ENCODE measurements at places on chromosomes 4 and X. TPM values are rescaled to one million over a fixed set of nuclear protein-coding genes. Genes with fewer than 3 reads are reported as not detected.
A peak's percentile ranks its signal among the peaks of the same experiment; 100 is the strongest.

- DNase-seq: no peak
Measured at GRCh38 chr4:94889523-94889922, 131.8 kb downstream of the BMPR1B start.

DNA sequence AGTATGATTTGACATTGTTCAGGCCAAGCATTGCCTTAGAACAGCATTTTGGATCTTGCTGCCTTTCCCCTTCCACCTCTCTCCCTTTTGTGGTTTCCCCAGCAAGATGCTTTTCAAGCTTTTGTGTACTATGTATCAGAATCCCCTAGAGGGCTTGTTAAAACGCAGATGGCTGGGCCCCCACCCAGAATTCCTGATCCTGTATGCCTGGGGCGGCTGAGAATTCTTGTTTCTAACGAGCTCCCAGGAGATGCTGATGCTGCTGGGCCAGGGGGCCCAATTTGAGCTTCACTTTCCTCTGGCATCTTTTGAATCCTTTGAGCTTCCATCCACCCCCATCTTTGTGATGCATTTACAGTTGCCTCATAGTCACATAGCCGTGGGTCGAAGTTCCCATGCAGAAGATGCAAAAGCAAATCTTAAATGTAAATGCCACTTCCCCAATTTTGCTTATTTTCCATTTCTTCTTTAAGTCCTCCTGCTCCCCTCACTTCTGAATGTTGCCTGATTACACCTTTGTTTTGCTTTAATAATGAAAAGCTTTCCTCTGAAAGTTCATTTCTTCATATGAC, 18.5 kb downstream of the HCCS start:
- no peak for DNase-seq

- DNase-seq: peak; percentile 80
Measured at GRCh38 chr4:140641789-140642439, 73.2 kb upstream of the UCP1 start.

- no peak for DNase-seq
Measured at GRCh38 chrX:109793191-109793590, 60.1 kb upstream of the ACSL4 start.

GRCh38 chrX:10288373-10288975, 131.7 kb downstream of the CLCN4 start:
- DNase-seq: no peak

DNA sequence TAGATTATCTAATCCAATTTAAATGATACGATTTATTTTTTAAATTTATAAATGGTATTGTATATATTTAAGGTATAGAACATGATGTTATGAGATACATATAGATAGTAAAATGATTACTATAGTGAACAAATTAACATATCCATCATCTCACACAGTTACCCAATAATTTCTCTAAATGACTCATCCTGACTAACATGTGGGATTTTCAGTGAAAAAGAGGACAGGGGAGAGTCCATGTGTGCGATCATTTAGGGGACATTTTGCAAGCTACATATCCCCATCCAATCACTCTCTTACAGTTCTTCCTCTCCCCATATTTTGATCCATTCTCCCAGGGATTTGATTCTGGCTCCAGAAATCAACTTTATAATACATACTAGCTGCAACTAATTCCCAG, 88.2 kb downstream of the ABCB7 start:
- DNase-seq: no peak

DNA sequence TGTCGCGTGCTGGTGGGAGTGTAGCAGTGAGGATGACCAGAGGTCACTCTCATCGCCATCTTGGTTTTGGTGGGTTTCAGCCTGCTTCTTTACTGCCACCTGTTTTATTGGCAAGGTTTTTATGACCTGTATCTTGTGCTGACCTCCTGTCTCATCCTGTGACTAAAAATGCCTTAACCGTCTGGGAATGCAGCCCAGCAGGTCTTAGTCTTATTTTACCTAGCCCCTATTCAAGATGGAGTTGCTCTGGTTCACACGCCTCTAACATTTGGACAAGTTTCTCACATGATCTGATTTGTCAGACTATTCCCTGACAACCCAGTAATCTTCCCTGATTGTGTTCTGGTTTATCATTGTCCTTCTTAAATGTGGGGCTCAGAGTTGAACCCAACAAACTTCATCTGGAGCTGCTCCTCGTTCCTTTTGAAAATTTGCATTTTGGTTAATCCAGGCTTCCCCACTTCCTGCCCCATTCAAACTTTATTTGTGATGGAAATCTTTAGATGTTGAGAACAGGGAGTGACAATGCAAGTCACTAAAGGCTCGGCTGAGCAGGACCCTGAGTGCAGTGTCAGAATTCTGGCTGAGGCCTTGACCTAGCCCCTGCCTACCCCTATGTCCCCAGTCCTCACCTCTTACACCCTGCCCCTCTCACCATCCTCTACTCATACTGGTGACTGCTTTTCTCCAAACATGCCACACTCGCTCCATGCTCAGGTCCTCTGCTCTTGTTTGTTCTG, 226.8 kb downstream of the STIM2 start:
- no peak for DNase-seq

DNA sequence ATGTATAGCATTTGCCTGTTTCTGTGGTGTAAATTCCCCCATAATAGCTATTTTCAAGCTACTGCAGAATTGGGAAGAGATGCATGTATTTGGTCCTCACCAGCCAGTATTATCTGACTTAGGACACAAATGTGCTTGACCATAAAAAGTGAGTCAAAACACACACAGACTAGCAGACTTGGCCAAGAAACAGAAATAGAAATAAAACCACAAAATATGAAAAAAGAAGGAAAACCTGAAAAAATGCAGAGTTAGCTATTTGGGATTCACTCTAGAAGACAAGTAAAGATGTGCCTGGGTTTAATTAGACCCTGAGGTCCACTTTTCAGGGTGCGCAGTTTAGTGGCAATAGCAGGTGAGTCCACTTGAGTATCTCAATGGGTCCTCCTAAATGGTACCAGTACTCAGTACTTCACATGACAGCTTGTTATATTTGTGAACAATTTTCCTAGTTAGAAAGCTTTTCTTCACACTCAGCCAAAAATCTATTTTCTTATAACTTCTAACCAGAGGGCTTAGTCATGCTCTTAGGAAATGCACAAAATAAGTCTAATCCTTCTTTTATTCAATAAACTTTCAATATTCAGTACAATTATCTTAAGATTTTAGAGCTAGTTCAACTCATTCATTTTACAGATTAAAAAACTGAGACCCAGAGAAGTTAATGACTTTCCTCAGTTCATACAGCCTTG, 108.7 kb upstream of the JADE1 start:
- no peak for DNase-seq

DNA sequence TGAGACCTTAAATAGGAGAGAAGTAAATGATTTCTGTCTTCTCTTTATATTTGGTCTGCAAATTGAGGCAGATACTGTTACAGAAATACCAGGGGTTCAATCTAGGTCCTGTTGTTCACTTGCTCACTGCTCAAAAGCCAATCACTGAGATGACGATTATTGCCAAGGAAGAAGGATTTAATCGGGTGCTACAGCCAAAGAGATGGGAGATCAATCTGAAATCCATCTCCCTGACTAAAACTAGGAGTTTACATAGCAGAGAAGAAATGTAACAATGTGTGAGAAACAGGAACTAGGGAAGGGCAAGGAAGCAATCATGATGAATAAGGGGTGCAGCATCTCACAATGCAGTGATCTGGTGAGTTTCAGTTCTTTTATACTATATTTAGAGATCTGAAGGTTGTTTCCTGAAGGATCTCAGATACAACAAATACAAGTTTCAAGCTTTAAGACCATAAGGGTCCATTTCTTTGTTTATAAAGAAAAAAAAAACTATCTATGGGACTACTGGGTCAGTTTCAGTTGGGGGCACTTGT, 117.9 kb upstream of the FAM9B start:
- no peak for DNase-seq

- DNase-seq: no peak
Measured at GRCh38 chr4:41145571-41146078, 68.7 kb downstream of the APBB2 start.

- DNase-seq: no peak
Measured at GRCh38 chr4:499567-499966, 557 bp downstream of the PIGG start.

DNA sequence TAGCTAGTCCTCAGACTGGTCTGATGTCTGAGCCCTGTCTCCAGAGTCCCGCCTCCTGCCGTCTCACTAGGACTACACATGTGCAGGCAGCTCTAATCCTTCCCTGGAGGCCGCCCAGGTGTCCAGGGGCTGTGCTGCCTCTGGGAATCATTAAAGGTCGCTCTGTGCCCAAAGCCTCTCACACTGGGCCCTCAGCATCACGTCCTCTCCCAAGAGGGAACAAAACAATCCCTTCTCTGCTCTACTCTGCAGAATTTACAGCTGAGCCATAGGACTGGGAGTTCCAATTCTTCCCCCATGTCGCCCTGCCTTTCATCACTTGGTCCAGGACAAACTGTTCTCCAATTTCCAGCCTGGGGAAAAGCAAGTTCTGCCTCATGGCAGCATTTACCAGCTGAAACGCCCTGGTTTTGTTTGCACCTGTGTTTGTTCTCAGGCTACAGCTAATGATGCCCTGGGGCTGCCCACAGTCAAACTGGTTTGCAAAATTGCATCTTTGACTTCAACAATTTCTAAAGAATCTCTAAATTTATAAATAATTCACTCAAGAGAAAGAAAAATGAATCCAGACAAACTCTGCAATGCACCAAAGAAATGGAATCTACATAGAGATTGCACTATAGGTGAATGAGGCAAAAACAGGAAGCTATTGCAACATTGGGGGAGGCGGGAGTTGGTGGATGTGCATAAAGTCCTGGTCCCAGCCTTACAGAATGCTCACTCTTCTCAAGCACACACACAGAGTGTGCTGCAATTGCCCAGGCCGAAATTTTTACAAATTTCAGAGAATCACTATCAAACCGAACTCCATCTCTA, 7.2 kb upstream of the MRFAP1 start:
- peak; percentile 54 for DNase-seq

DNA sequence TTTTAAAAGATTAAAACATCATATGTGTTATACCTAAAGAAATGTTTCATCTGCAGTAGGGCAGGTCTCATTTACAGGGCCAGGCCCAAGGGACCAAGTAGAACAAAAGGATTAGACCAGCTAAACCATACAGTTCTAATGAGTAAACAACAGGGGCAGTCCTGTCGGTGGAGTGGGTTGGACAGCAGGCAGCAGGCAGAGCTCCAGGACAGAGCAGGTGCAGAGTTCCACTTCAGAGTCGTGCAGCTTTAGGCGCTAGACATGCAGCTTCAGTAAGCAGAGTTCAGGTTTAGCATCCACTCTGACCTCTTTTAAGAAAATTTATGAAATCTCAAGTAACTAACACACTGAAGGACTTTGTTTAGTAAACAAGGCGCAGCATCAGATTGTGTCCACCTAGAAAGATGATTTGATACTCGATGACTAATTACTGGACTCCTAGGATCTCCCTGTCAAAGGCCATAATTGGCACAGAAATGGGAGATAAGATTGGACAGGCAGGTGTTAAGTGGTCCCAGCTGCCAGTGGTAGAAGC, 487.7 kb upstream of the INTU start:
- no peak for DNase-seq

DNA sequence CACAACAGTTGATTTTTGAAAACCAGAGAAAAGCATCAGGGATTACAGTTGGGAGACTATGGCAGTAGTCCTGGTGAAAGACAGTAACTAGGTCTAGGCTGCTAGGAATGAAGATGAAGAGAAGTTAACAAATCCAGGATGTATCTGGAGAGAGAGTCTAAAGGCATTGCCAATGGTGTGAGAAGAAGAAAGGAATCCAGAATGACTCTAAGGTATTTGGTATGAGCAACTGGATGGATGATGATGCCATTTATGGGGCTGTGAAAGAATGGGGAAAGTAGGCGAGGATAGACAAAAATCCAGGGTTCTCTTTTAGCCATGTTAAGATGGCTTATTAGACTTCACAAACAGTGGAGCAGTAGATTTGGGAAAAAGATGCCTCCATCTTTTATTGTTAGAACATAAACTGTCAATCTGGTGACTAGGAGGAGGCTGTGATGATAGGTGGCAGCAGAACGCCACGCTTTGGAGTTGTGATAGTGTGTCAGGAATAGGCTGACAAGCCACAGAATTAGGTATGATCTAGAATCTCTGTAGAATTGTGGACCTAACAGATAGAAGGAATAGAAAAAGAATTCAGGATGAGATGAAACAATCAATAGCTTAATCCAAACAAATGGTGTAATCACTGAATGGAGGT, 27.3 kb upstream of the JADE1 start:
- no peak for DNase-seq

DNA sequence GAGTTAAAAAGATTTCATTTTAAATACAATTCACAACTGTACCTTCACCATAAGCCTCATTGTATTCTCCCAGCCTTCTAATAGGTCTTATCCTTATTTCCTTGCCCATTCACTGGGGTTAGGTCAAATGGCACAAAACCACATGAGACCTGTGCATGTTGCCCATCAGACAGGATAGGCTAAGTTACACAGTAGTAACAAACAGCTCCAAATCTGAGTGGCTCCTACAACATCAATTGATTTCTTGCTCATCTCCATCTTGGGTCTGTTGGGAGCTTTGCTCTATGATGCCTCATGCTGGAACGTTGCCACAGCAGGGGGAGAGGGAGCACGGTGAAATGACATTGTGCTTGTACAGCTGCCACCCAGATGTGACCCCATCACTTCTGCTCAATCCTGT, 70.6 kb downstream of the DHX15 start:
- no peak for DNase-seq

DNA sequence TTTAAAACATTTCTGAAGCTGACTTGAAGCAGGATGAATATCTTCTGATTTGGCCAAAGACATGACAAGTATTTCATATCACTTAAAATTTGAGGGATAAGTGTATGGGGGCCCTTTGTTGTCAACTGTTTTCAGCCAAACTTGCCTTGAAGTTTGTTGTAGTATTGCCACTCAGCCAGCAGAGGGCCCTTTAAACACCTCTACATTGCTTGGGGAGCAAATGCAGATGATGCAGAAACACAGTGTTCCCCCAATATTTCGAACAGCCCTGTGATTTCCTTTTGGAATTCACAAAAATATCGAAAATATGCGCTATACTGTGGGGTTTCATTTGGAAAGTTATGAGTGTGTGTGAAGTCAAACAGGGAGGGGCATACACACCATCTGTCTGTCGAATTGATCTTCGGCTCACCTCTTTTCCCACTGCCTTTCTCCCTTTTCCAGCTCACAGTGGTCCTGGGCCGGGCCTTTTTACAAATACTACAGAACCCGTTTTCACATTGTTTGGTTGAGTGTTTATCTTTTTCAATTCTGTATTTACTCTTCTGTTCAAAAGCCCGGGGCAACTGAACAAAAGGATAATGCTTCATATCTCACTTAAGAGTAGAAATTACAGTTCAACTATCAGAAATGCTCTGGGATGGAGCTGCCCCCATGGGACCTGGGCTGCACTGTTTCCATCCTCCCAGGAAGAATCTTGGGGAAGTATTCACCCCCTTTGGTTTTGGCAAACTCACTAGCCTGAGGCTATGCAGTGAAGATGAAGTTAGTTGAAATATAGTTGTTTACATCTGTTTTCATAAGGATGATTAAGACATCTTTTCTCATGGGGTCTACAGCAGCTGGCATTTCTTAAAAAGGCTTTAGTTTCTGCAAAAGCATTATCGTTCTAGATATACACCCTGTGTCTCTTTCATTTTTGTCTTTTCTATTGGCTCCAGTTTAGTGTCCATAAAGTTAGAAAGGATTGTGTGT, 137.6 kb downstream of the EGF start:
- no peak for DNase-seq

GRCh38 chr4:149158817-149159216, 656.8 kb downstream of the IQCM start:
- DNase-seq: no peak

Gene RBM47
- 151 TPM for total RNA-seq

Gene GIMD1
- not detected for total RNA-seq

Gene SPACA5
- not detected for total RNA-seq

Gene PPP4R3C
- total RNA-seq: not detected

Gene TSPAN7
- total RNA-seq: 26.9 TPM

Gene PLCXD1
- total RNA-seq: 10.5 TPM

Gene XAGE1A
- not detected for total RNA-seq

Gene FRMD7
- total RNA-seq: not detected

Measured in breast epithelium (tissue), 4 donors.